Pulmonary artery endothelial cell (primary cell): ENCODE measurements at places on chromosomes 1 and 21. TPM values are rescaled to one million over a fixed set of nuclear protein-coding genes. Genes with fewer than 3 reads are reported as not detected.

Gene RGS8
- total RNA-seq, result not detected in 2 replicates

Gene CD244
- not detected in 2 replicates for total RNA-seq

Gene MPZ
- total RNA-seq, result 0.95 and 0.99 TPM in 2 replicates

Gene CHML
- total RNA-seq, result 20.7 and 21.0 TPM in 2 replicates

DNA sequence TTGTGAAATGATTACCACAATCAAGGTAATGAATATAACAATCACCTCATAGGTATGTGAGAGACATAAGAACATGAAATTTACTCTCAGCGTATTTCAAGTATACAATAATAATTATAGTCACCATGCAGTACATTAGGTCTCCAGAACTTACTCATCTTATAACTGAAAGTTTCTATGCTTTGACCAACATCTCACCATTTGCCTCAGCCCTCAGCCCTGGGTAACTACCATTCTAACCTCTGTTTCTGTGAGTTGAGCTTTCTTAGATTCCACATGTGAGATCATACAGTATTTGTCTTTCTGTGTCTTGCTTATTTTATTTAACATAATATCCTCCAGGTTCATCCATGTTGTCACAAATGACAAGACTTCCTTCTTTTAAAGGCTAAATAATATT, 57.3 kb downstream of the AGO3 start:
- no peak for DNase-seq

GRCh38 chr1:162937716-162938395, 76.9 kb upstream of the CCDC190 start:
- no peak for DNase-seq

- peak; percentile 40 for DNase-seq
These were observed at the start of gene GLIS1 for GRCh38 chr1:53739109-53739681. GLIS1 (minus strand) TSS chr1:53739164; CDS start chr1:53738064, 1,100 bp downstream.

DNA sequence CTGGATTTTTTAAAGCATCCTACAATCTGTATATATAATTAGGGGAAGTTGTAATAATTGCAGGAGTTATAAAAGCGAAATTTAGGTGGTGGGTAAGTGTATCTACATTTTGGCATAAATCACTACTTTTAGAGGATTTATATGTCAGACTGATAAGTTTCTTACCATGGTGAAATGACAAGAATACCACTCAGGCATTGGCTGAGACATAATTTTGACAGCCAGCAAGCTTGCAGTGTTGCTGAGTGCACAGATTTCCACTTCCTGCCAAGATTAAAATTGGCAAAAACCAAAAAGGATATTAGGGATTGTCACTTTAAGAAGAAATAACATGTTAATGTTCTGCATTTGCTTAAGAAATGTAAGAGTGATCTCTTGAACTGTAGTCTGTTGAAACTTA, 28.2 kb downstream of the NFIA start:
- DNase-seq, result no peak

DNA sequence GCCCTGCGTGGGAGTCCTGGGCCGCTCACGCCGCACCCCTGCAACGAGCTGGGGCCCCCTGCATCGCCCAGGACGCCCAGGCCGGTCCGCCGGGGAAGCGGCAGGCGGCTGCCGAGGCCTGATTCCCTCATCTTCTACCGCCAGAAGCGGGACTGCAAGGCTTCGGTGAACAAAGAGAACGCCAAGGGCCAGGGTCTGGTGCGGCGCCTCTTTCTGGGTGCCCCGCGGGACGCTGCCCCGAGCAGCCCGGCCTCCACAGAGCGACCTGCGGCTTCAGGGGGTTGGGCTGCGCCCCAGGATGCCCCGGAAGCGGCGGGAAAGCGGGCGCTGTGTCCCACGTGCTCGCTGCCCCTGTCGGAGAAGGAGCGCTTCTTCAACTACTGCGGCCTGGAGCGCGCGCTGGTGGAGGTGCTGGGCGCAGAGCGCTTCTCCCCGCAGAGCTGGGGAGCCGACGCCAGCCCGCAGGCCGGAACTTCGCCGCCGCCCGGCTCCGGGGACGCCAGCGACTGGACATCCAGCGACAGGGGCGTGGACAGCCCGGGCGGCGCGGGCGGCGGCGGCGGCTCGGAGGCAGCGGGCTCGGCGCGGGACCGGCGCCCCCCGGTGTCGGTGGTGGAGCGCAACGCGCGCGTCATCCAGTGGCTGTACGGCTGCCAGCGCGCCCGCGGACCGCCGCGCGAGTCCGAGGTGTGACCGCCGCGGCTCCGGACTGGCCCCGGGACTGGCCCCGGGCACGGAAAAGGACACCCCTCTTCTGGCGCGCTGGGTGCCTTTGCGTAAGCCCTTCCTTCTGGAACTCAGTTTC, 2.7 kb downstream of the FAM110D start:
- DNase-seq, result no peak

DNA sequence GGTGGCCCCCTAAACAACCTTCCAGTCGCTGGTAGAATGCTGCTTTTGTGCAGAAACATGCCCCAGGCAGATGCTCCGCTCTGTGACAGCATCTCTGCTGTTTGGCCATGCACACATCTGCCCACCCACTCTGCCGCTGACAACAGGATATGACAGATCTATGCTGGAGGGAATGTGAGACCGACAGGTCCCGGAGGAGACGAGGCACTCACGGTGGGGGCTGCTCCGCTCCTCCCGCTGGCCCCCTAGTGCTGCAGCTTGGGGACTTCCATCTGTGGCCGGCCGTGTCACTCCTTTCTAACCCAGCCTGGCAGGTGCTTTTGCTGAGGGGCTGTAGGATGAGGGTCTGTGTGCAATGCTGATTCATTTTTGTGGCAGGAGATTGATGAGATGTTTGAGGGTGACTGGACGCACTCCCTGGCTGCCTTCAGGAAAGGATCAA, 49.1 kb upstream of the DMRTB1 start:
- DNase-seq, result no peak

- peak; percentile 39 for DNase-seq
These were observed 26.1 kb upstream of the NMNAT2 start for GRCh38 chr1:183444243-183444642.

GRCh38 chr21:33578959-33579542, 9.4 kb downstream of the DONSON start:
- no peak for DNase-seq

GRCh38 chr1:44945967-44946366, 40.4 kb downstream of the EIF2B3 start:
- DNase-seq, result no peak

- DNase-seq, result no peak
These were observed 96.8 kb upstream of the C1orf21 start for GRCh38 chr1:184289825-184290550.

DNA sequence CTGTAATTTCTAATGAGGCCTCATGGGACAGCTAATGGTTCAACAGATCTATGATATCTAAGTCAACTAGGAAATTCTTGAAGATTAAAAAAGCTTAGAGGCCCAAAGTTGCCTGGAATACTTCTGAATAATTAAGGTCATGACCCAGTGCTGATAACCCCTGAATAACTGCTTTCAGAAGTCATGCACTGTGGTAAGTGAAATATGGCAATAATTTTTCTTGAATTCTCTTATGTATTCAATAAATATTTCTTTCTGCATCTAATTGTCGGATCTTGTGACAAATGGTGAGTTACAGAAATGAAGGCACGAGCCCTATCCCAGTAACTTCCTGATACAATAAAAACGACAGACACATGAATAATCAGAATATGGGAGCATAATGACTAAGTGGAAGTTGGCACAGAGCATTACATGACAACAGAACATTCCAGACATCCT, 219.3 kb upstream of the GREM2 start:
- peak; percentile 35 for DNase-seq

DNA sequence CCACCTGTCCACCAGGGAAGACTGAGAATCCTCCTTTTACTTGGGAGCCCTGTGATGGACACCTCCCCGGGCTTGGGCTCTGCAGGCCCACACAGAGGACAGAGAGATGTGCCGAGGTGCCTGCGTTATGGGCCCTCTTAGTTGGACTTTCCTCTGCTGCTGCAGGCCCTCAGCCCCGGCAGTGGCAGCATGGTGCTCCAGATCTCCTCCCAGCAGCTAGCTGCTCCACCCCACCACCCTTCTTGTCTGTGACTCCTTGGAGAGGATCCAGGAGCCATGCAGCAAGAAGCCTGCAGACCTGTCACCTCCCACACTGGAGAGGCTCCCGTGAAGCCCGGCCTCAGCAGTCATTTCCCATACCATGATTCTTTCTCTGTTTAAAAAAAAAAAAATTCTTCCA, 27.4 kb downstream of the PHGDH start:
- DNase-seq, result no peak

DNA sequence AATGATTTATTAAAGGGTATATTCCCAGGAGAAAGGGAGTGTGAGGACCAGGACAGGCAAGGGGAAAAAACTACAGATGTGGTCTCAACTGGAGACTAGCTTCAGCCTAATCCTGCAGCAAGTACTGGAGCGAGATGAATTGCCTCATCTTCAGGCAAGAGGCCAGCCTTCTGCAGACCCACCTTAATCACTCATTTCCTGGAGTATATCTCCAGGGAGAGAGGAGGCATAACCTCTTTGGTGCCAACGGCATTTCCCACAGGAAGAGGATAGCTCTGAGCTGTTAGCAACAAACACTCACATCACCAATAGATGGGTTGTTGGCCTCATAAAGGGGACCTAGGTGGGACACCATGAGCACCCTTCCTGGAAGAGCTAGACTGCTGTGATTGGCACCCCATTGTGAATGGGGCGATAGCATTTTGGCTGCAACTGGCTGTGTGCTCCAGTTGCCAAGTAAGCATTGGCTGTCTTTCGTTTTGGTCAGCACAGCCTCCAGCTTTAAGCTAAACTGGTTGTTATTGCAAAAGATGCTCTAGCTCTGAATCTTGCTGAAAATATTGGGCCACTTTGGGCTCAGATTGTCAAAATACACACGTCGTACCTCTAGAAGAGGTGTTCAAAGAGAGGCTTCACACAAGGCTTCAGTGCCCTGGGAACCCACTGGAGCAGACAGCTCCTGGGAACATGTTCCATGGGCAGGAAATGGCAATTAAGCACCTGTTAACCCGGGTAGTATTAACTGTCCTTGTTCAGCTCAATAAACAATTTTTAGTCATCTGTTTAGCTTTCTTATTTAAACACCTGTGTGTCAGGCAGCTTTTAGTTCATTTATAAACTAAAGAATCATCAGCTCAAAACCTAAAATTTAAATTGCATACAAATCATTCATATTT, 314.8 kb upstream of the C1orf87 start:
- peak; percentile 8 for DNase-seq
